ENCODE measurements at places on chromosomes 12 and 14.

GRCh38 chr14:50688875-50689274, 20.8 kb upstream of the SAV1 start:
- no peak overlapping the region for H3K4me3 ChIP-seq
- H3K27me3 ChIP-seq = no peaks in the 10 kb centered on the region
- no peak for DNase-seq

DNA sequence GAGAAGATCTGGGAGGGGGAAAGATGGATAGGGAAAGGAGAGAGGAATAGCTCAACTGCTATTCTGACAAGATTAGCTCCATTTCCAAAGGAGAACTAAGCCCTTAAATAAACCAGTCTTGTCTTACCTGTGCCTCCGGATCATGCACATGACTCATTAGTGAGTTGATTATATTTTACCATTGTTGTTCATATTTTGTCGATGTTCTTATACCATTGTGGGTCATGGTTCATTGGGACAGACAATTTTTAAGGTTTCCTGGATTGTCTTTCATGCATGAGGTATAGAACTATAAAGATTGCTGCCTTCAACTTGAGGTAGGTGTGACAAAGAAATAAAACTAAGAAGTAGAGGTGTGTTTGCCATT, 243.0 kb upstream of the ATP2B1 start:
- no peak overlapping the region for H3K4me3 ChIP-seq
- H3K27me3 ChIP-seq = no peaks in the 10 kb centered on the region
- no peak overlapping the region for H3K27ac ChIP-seq
- no peak for DNase-seq
- no peaks in the 10 kb centered on the region for H3K36me3 ChIP-seq

DNA sequence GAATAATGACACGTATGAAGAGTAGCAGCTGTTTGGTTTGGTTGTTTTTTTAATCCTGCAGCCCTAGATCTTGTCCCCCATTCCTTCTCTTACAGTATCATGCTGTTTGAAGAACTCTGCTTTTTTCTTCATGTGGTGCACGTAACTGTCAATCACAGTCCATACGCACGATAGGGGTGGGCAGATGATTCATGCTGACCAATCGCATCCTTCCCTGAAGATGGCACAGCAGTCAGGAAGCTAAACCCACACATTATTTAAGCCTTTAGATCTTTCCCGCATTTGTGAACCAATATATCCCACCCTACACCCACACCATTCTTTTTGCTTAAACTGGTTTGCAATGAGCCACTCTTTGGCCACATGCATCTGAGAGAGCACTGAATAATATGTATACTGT, 158.9 kb upstream of the PLEKHA5 start:
- no peaks in the 10 kb centered on the region for H3K4me1 ChIP-seq
- no peak for DNase-seq
- H3K36me3 ChIP-seq = no peaks in the 10 kb centered on the region
- H3K4me3 ChIP-seq = no peak overlapping the region
- H3K27me3 ChIP-seq = no peaks in the 10 kb centered on the region

GRCh38 chr12:27535318-27535717, 11.3 kb downstream of the PPFIBP1 start:
- peaks cover 33% of the 10 kb centered on the region for H3K4me1 ChIP-seq
- no peak overlapping the region for H3K27ac ChIP-seq
- no peaks in the 10 kb centered on the region for H3K36me3 ChIP-seq
- no peak for DNase-seq
- H3K4me3 ChIP-seq = no peak overlapping the region
- no peaks in the 10 kb centered on the region for H3K27me3 ChIP-seq

DNA sequence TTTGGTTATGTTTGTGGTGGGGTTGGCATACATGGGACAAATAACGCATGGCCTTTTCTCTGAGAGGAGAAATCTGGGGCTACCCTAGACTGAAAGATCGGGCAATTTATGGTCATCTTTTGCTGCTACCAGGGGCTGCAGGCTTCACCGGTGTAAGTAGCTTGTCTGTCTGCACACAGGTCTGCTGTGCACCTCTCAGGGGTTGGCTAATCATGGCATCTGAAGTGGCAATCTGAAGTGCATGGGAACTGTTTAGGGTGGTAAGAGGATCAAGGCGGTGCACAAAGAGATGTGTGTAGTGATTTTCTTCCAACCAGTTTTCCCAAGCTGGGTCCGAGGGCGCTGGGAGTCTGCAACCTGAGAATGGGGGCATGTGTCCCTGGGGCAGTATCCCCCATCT, 141.3 kb downstream of the EMP1 start:
- H3K36me3 ChIP-seq = no peaks in the 10 kb centered on the region
- H3K27me3 ChIP-seq = no peaks in the 10 kb centered on the region
- H3K27ac ChIP-seq = no peak overlapping the region
- DNase-seq = no peak
- H3K4me3 ChIP-seq = no peak overlapping the region

DNA sequence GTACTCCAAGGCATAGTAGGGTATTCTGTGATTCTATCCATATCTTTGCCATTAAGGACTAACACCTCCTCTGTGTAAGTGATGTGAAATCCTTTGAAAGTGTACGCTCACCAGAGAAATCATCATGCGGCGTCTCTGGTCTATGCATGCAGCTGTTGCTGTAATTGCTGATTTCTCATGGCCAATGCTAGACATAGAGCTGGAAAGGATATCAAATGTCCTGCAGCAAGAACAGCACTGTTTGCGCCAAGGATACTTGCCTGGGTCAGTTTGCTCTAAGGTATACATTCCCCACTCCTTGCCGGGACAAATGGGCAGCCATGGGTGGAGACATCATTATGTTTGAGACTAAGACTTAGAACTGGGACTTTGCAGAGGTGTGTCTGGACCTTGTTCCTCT, 896.4 kb downstream of the BCL11B start:
- DNase-seq = no peak
- H3K27ac ChIP-seq = no peak overlapping the region
- no peak overlapping the region for H3K4me3 ChIP-seq
- no peaks in the 10 kb centered on the region for H3K4me1 ChIP-seq
- H3K27me3 ChIP-seq = no peaks in the 10 kb centered on the region

DNA sequence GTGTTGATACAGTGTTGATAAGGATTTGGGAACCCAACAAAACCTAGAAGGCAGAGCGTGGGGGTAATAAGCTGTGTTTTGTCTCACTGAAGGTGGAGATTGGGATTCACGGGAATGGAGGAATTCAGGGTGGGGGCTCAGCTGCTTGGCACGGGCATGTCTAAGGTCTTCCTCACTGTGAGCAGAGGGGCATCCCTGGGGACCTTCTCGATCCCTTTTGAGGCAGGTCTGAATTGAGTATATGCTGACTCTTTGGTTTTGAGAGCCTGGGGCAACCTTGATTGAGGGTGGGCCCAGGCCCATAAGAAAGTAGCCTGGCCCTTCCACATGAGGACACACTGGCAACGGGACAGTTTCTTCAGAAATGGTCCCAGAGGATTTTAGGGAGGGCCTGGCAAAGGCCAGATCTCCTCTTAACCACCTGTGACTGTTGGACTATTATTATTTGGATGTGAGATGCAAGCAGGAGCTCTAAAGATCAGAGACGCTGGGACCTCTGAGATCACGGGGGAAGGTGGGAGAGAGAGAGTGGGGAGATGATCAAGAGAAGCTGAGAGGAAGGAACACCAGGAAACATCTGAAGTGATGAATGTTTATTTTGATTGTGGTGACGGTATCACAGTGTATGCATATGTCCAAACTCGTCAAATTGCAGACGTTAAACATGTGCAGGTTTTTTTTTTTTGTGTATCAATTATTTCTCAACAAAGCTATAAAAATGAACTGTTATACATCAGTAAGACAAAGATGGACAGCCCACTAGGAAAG, 48.4 kb downstream of the SMIM41 start:
- no peak overlapping the region for H3K4me3 ChIP-seq
- H3K27ac ChIP-seq = no peak overlapping the region
- no peak for DNase-seq
- H3K4me1 ChIP-seq = no peaks in the 10 kb centered on the region
- no peaks in the 10 kb centered on the region for H3K36me3 ChIP-seq
- no peaks in the 10 kb centered on the region for H3K27me3 ChIP-seq

DNA sequence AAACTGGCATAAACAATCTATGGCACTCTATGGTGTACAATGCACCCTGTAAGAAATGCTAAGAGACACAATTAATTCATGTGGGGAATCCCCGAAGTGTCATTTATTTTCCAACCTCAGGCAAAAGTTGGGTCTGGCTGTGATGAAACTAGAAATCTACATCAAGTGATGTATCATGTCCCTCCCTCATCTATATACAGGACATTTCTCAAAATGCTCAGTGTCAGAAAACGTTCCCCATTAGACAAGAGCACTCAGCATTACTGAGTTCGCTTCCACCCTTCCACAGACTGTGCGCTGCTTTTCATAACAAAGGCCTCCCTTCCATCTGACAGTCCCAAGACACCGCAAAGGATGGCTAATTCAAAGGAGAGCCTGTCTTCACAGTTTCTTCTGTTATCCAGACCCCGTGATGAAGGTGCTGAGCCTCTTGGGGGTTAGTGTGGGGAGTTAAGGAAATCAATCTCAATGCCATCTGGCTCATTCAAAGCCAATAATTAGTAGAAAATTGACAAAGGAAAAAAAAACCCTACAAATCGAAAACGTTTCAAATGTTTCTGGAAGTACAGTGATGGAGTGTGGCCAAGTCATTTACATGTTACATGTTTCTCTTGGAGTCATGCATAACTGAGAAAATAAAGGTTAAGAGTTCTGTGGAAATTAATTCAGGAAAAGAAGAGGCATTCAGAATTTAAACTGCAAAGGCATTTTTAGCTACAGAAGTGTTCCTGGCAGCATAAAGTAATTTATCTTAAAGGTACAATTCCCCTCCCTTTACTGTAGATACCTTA, 7.5 kb downstream of the CCDC88C start:
- no peaks in the 10 kb centered on the region for H3K27me3 ChIP-seq
- H3K4me3 ChIP-seq = no peak overlapping the region
- H3K27ac ChIP-seq = no peak overlapping the region
- no peaks in the 10 kb centered on the region for H3K36me3 ChIP-seq
- H3K4me1 ChIP-seq = no peaks in the 10 kb centered on the region
- DNase-seq = no peak

DNA sequence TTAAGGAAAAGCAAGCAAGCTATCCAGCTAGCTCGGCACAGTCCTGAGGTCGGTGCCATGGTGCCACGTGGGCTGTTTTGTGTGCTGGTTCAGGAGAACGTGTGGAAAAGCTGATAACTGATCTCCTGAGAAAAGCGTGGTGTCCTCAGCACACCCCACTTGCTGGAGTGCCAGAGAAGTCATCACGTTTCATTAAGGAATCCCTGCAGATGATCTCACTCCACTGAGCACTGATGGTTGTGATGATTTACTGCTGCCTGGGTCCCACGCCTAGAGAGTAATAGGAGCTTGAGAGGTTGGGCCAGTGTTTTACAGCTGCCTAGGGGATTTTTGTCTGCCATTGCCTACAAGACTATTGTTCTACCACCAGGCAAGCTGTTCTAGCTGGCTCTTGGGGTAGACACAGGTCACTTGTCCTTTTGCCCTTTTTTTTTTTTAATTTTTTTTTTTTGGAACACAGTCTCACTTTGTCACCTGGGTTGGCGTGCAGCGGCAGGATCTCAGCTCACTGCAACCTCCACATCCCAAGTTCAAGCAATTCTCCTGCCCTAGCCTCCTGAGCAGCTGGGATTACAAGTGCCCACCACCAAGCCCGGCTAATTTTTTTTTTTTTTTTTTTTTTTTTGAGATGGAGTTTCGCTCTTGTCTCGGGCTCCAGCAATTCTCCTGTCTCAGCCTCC, 42.3 kb upstream of the EVL start:
- H3K27me3 ChIP-seq = no peaks in the 10 kb centered on the region
- H3K4me3 ChIP-seq = no peak overlapping the region
- H3K4me1 ChIP-seq = peaks cover 3% of the 10 kb centered on the region
- DNase-seq = no peak
- H3K36me3 ChIP-seq = no peaks in the 10 kb centered on the region

DNA sequence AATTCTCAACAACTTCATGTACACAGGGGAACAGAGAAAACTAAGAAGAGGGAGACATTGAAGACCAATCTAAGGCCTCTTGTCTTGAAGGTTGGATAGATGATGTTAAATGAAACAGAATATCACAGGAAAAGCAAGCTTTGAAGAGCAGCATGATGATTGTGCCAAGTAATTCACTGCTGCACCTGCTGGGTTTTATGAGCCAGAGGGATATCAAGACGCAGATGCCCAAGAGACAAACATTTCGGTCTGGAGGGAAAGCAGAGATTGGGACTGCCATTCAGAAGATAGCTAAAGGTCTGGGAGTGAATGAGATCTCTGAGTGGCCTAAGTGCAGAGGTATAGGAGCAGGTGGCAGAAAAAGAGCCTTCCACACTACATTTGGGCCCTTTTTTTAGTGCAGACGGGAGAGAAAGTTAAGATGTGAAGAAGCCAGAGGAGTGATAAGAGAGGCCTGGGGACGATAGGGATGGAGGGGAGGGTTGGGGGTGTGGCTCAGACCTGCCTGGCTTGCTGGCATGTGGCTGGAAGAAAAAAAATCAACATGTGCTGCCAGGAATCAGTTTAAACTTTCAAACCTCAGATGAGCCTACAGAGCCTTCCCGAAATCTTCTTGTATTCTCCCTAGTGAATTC, 200.6 kb downstream of the AEBP2 start:
- H3K36me3 ChIP-seq = no peaks in the 10 kb centered on the region
- no peak overlapping the region for H3K4me3 ChIP-seq
- H3K4me1 ChIP-seq = peaks cover 7% of the 10 kb centered on the region

DNA sequence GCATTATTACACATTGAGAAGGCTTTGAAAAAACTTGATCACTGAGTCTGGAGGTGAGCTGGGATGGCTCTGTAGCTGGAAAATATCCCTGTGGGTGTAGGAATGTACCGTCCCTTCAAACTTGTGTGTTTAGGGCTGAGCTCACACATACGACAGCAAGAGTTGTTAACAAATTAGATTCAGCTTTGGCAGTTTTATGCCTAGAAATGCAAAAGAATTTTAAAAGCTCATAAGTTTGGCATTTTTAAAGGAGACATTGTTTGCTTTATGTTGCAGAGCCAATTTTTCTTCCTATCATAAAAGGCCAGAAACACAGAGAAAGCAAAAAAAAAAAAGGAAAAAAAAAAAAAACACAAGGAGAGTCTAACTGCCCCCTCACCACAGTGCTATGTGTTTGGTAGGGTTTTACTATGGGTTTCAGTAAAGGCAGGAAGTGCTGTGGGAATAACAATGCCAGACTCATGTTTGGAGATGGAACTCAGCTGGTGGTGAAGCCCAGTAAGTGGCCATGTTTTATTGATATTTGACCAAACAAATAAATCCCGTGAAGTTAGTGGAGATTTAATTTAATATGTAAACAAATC, 78.4 kb downstream of the DAD1 start:
- H3K36me3 ChIP-seq = no peaks in the 10 kb centered on the region
- no peak for DNase-seq
- no peaks in the 10 kb centered on the region for H3K27me3 ChIP-seq

DNA sequence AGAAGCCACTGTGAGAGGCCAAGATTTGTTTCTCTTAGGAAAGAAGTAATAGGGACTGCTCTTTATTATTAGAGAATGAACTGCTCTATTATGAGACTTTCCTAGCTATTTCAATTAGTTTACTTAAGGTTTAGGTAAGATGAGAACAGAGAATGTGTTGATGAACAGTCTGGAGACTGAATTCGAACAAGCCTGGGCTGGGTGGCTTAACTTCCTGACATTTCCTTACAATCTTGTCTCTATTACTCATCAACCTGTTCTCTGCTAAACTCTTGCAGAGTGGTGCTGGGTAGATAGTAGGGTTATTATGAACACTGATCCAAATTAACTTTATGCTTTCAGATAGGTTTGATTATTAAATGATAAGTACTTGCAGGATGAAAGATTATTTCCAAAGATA, 31.2 kb downstream of the SLC15A5 start:
- H3K36me3 ChIP-seq = no peaks in the 10 kb centered on the region
- no peak for DNase-seq
- no peak overlapping the region for H3K4me3 ChIP-seq
- H3K27ac ChIP-seq = no peak overlapping the region
